G401 (cell line): ENCODE measurements at places on chromosomes 6 and 20.
A peak's percentile ranks its signal among the peaks of the same experiment; 100 is the strongest.

GRCh38 chr6:139236105-139236504 is 55.7 kb downstream of the TXLNB start:
- DNase-seq, result no peak

DNA sequence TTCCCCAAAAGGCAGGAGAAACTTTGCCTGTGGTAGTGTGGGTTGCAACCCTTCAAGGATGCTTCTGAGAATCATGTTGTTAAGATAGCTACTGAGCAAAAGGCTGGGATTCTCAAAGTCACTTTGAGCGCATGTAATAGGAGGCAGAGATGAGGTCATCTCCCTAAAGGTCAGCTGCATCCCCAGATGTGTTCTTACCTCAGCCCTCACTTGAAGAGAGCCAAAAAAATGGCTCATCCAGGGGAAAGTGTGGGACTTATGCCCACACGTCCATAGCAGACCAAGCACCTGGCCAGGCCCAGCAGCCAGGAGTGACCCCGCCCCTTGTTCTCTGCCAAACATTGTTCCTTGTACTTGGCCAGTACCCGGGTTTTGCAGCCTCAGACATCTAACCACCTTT is 187.0 kb upstream of the BMP2 start:
- no peak for DNase-seq

DNA sequence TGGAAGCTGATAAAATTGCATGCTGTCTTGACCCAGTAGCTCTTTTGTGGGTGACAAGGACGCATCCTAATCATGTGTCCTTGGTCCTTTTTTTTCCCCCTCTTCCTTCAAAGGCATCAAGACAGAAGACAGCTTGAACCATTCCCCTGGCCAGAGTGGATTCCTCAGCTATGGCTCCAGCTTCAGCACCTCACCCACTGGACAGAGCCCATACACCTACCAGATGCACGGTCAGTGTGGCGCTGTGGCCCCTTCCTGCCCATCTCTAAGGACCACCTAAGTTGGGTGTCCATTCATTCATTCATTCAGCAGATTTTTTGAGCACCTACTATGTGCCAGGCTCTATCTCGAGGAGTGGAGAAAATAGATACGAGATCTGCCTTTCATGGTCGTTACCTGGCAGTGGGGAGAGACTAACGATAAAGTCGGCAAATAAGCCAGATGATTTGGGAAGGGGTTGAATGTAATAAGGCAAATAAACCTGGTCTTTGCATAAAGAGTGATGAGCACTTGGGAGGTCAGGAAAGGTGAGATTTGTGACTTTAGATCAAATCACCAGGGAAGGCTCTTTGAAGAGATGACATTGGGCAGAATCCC is 121.5 kb downstream of the EYA2 start:
- DNase-seq, result no peak

DNA sequence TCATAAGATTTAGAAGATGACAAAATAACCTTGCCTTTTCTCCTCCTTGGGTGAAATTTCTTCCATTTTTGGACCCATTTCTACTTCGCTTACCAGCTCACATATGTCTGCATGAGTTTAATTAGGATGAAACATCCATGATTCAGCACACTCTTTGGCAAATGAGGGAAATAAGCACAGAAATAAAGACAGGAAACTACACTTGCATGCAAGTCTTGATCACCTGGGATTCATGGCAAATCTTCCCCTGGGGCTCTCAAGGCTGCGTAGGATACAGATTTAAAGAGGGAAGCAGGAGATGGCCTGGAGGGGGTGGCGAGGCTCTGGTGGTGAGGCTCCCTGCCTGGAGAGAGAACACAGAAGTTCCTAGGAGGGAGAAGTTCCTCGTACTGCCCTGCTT is 147.8 kb downstream of the EDN3 start:
- no peak for DNase-seq

- DNase-seq, result no peak
Measured at GRCh38 chr6:75222261-75222660, 16.4 kb upstream of the COL12A1 start.

DNA sequence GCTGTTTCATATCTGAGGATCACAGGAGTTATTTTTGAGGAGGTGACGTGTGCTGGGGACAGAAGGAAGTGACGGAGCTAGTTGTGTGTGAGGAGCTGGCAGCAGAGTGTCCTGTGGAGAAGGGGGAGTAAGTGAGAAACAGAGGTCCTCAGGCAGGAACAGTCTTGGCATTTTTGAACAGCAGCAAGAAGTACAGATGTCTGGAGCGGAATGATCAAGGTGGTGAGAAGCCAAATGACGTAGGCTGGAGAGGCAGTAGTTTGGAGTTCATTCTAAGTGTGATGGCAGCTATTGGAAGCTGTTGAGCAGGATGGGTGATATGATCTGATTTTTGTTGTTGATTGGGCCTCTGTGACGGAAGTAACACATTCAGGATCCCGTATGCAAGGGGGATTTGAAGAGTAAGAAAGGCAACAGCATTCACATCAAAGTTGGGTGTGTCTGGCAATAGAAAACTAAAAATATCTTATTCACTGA is 52.3 kb downstream of the SOBP start:
- DNase-seq, result no peak

DNA sequence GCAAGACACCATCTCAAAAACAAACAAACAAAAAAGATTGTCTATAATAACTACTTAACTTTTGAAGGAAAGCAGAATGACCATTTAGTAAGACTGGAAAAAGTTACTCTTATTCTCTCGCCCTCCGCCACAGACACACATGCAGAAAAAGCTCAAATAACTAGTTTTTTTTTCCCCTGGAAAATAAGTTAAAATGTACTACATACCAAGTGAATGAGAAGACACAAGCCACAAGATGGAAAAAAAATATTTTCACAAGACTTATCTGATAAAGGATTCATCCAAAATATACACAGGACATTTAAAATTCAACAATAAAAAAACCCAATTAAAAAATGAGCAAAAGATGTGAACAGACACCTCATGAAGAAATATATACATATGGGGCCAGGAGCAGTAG is 31.9 kb downstream of the NUDT3 start:
- no peak for DNase-seq

DNA sequence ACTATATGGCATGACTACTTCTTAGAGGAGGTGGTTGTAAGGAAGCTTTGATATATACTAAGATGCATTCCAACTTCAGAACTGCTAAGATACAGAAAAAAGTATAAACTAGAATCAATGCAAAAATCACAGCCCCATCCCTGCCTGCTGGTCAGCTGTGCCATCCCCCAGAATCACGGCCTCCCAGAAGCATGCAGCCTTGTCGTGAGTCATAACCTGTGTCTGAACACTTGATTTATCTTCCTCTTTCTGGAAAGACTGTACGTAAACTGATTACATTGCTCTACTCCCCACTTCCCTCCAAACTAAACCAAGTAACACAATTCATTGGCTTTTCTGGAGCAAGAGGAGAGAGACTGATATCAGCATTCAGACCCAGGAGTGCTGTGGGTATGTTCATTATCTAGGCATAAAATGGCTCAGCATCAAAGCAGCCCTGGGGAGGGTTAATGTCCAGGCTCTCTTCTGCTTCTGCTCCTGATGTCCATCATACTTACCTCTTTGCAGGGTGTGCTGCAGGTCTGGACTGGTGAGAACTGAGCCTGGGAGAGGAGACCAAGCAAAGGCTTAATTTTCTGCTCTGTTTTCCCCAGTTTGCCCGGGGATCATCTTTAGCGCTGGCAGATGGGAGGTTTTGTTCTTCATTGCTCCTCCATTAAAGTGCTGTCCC is 18.4 kb downstream of the SCP2D1 start:
- DNase-seq, result no peak

DNA sequence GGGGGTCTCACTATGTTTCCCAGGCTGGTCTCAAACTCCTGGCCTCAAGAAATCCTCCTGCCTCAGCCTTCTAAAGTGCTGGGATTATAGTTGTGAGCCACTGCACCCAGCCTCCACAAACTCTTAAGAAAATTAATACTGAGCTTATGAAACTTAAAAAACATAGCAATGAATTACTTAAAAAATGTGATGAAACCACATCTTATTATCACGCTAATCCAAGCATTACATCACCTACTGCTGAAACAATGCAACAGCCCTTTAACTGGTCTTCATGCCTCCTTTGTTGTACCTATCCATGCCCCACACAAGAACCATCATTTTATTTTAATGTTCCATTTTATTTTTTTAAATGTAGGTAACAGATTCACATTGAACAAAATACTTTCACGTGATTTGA is 24.9 kb downstream of the SESN1 start:
- DNase-seq, result no peak

DNA sequence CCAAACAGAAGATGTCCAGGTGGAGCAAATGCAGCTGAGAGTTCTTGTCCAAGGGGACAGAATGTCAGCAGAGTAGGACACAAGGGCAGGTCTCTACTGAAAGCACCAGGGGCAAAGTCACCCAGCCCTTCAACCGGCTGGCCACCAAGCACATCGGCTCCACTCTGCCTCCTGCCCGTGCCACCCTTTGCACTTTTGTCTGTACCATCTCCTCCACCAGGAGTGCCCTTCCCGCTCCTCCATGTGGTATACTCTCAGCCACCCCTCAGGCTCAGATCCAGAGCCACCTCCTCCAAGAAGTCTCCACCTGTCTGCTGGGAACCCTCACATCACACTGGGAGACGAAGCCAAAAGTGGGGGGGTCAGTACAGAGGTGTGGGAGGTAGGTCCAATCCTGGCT is 4.1 kb upstream of the HSPA12B start:
- DNase-seq, result no peak

GRCh38 chr6:166553563-166554271 is 32.8 kb downstream of the RAMACL start:
- peak; percentile 71 for DNase-seq

- DNase-seq, result no peak
Measured at GRCh38 chr20:45867819-45868176, 10.4 kb downstream of the ZSWIM3 start.

GRCh38 chr6:168007592-168008338 is 10.3 kb downstream of the KIF25 start:
- no peak for DNase-seq

DNA sequence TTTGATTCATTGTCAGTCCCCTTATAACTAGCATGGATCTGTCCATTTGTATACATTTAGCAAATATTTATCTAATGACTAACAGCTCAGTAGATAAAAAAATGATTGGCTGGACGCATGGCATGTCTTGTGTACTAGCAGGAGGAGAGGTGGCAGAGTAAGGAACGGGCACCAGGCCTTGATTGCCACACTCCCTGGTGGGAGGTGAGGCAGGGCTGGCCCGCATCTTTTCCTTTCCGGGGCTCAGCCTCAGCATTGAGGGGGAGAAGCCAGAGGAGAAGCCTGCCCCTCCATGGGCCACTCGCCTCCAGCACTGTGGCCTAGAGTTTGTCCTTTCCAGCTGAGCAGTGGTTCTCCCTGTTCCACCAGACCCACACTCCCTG is 84.9 kb upstream of the TMEM181 start:
- DNase-seq, result no peak

- DNase-seq, result no peak
Measured at GRCh38 chr6:47043286-47043685, 1.2 kb upstream of the ADGRF1 start.

- no peak for DNase-seq
Measured at GRCh38 chr6:110520992-110521543, 44.7 kb upstream of the SLC22A16 start.

DNA sequence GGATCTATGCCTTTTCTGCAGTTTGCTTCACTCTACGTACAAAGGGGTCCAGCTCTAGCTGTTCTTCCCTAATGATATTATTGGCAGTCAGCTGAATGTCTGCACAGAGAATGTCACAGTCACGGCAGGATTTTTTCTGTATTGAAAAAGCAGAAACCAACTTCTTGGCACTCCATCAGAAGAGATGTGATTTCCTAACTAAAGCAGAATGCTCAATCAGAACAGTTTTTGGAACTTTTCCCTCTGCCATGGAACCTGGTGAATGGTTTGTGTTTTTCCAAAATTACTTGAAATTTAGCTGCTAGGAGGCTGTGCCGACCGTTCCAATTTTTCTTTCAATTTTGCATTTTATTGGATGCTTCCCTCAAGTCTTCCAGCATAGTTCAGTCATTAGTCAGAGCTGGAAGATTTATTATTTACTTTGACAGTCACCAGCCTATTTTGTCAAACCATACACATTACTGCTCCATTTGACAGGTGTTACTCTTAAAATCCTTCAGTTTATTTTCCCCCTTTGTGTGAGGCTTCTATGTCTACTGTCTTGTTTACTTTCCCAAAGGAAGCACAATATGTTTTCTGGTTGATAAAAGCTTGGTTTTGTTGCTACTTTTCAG is 259.6 kb upstream of the EPHA7 start:
- peak; percentile 48 for DNase-seq

GRCh38 chr6:139603581-139603980 is 229.1 kb upstream of the CITED2 start:
- no peak for DNase-seq

DNA sequence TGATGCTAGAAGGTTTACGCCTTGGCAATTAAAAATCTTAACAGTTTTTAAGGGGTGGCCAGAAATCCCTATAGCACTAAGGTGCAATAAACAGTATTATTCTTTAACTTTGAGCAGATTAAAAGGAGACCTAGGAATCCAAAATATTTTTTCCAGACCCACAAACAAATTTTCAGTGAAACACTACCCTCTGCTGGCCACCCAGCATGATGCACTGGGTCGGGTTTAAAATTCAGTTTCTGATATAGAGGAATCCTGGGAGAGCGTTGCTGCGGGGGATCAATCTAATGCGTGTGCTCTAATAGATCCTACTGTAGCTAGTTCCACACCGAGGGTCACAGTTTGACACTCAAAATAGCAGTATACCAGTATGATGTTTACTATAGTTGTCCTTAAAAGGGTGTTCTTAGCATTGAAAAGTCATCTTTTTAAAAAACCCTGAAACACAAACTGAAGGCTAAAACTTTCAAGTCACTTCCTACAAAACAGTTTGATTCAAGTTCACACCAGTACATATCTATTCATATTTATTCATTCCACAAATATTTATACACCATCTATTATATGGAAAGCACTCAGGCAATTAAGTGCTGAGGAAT is 10.2 kb downstream of the UBE3D start:
- DNase-seq, result peak; percentile 65

- DNase-seq, result no peak
Measured at GRCh38 chr6:152316024-152316423, 321.1 kb downstream of the SYNE1 start.

DNA sequence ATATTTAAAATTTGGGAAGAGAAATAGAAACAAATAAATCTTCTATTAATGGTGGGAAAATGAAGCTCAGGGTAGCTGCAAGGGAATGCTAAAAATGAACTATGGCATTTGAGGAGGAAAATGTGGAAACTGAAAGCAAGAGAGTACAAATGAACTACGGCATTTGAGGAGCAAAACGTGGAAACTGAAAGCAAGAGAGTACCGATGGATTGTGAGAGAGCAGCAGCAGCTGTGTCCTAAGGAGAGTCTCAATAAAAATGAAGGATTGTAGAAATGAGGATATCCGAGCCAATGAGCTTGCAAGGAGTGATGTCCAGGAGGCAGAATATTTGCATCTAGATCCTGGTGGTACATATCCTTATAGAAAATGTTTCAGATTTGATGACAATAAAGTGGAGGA is 547.1 kb upstream of the ZNF337 start:
- DNase-seq, result no peak

DNA sequence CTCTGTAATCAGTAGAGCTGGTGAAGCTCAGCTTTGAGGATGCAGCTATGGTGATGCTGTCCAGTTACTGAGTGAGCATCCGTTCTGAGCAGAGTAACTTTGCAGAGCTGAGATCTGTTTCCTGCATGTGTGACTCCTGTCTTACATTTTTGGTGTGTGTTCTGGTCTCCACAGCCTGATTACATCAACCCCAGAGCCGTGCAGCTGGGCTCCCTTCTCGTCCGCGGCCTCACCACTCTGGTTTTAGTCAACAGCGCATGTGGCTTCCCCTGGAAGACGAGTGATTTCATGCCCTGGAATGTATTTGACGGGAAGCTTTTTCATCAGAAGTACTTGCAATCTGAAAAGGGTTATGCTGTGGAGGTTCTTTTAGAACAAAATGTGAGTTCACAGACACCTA is 81.6 kb downstream of the FAM120B start:
- DNase-seq, result no peak
